ENCODE measurements at places on chromosomes 13 and 19. TPM values are rescaled to one million over a fixed set of nuclear protein-coding genes. Genes with fewer than 3 reads are reported as not detected.

ZIC5 gene
- total RNA-seq, result 0.71 TPM

IGFL2 gene
- not detected for total RNA-seq

FRY gene
- total RNA-seq, result 3.2 TPM

DPF1 gene
- 1.0 TPM for total RNA-seq

DNAJC3 gene
- total RNA-seq, result 21.2 TPM

SPRED3 gene
- 3.4 TPM for total RNA-seq

Data from Calu3 (cell line).